DMS79 (cell line): ENCODE measurements at places on chromosomes 12 and 14.

DNA sequence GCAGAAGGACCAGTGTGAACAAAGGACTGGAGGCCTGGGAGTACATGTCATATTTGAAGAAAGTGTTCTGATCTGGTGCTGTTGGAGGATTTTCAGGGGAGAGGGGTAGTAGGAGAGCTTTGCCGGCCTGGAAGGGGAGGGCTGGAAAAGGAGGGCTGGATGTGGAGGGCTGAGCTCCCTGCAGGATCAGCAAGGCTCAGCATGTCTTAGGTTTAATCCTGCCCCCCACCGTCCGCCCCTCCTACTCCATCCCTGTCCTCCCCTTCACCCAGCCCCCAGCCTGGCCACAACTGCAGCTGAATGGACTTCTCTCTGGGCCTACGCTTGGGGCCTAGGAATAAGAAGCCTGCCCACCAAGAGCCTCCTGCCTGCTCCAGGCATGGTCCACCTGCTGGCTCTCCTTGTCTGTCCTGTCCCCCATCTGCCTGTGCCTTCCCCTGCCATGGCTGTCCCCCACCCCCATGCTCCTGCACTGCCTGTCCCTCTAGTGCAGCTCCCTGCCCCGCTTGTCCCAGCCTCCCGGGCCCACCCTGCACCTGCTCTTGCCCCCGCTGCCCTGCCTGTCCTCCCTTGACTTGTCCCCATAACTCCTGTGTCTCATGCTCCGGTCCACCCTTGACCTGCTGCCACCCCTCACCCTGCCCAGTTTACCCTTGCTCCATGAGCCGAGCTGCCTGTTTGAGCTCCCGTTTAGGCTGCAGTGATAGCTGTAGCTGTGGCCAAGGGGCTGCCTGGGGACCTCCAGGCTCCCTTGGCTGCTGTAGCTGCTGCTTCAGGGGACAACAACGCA lies 9.8 kb upstream of the RARG start:
- no peak for DNase-seq

DNA sequence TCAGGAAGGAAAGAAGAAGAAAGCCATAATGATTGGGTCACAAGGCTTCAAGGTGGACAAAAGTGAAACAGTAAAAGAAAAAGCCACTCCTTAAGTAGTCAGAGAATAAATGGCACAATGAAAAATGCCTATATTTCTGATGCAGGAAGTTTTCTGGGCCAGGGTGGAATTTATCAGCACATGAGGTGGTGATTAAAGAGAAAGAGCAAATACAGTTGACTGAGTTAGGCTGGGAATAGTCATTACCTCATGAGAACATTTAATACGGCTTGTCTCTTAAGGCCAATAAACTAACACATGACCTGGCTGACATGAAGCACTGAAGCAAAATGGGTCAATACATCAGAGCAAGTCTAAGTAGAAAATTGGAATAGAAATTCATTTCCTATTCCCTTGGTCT lies 499.7 kb downstream of the TMTC2 start:
- no peak for DNase-seq

DNA sequence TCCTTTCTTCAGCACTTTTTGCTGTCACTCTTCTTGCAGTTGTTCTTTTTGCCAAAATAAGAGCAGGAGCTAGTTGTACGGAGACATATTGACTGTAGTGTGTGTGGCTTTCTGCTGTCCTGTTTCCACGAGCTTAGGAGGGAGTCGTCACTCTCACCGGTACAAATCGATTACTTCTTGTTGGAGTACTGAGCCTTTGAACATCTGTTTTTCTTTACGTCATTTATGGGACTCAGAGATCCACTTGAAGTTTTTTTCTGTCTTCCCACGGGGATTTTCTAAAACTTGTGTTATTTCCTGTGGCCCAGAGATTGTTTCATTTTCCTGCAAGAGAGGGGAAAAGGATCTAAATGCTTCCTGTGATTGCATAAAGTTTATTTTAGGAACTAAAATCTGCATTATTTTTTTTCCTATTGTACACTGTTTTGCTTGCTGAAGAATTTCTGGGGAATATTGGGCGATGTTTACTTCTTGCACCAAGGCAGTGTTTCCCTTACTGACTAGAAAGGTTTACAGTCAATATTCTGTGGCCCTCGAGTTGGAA lies 199.8 kb upstream of the ARHGAP5 start:
- no peak for DNase-seq

- no peak for DNase-seq
These were observed 151.8 kb upstream of the FKBP4 start for GRCh38 chr12:2642896-2643425.

DNA sequence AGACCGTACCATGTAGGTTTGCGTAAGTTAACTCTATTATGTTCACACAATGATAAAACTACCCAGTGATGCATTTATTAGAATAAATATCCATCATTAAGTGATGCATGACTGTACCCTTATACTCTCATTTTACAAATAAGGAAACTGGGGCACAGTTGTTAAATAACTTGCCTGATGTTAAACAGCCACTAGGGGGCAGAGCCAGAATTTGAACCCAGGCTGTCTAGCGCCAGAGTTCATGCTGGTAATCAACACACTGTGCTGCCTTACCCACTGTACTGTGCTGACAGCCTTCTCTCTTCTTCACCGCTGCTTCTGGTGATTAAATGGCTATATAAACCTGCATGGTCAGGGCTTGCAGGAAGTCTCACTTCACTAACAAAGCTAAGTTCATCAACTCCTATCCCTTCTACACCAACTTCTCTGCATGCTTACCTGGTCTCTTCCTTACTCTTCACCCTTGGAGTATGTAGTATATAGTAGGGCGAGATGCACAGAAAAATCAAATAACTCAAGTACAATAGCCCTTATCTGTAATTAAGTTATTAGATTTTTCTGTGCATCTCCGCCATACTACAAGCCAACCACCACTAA lies 43.6 kb upstream of the APPL2 start:
- no peak for DNase-seq

- DNase-seq: no peak
These were observed 78.7 kb downstream of the SPTB start for GRCh38 chr14:64801046-64801445.

- peak; percentile 93 for DNase-seq
These were observed 58.2 kb downstream of the DHRS2 start for GRCh38 chr14:23694085-23694948.

DNA sequence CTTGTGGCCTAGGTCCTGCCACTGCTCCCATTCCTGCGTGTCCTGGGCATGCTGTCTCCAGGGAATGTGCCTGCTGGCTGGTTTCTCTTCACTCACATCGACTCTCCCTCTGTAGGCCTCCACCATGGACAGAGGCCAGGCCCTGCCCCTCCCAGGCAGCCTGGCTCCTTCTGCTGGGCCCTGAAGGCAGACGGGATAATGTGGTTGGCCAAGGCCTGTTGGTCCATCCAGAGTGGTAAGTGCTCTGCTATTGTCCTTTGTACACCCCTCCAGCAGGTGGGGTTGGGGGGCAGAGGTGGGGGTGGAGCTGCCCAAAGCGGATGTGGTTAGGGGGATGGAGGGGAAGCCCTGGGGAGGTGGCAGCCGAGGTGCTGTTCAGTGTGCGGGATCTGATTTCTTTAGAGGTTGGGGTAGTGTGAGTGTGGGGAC lies 9.5 kb upstream of the NR4A1 start:
- no peak for DNase-seq

DNA sequence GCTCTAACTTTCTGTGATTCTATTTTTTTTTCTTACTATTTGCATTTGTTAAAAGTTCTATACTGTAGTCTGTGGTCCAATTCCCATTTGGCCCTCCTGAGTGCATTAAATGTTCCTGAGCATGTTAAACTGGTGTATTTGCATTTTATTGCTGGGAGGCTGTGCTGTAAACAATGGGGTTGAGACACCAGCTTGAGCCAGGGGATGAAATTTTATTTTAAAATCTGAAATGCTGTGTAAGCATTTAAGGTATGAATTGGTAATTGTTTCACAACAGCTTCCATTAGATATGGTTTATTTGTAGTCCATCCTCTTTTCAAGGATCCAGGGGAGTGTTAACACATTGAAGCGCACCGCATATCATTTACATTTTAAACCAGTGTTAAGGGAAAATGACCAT lies 89.9 kb upstream of the RFX4 start:
- no peak for DNase-seq

DNA sequence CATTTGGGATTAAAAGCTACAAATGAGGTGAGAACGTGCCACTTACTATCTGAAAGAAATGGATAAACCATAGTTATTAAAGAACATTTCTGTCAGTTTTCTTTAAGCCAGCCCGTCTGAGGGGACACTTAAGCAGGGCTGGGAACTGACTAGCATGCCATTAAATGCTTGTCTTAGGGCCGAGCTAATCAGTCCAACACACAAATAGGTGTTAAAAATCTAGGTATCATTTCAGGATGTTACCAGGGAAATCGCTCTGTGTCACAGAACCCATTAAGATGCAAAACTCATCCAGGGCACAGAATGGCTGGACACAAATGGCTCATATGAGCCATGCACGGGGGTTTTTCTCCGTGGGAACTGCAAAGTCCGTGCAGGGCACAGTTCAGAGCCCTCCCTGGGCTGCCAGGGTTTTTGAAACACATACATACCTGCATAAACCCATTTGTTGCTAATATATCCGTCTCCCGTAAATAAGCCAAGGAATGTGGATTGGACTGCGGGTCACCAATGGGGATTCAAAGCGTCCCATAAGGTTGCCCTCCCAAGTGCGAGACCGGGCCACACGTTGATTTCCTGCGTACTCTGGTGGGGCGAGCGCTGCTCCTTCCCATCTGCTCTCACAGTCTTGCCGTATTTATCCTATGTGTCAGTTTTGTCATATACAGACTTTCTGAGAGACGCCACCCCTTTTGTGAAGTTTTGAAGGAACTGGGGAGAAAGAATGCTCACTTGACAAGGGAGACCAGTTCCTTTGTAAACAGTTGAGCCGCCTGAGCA lies 5.4 kb upstream of the GSC start:
- no peak for DNase-seq

DNA sequence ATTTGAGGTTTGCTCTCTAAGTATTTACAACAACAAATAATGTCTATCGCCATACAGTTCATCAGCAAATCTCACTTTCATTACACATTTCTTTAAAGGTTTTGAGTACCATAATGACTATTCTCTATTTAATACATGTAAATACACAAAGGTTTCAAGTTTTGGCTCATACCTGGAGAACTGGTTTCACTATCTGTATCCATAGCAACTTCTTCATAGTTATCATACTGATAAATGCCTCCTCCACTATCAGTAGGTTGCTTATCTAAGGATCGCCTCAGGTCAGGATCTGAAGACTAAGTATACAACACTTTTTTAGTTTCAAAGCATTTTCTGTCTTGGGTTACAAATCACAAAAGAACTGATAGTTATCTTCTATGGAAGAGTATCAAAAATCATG lies 21.4 kb downstream of the ZFC3H1 start:
- no peak for DNase-seq

- DNase-seq: no peak
These were observed 36.5 kb downstream of the GYS2 start for GRCh38 chr12:21568115-21568514.

- no peak for DNase-seq
These were observed 124.4 kb upstream of the RTL1 start for GRCh38 chr14:101027966-101028365.

DNA sequence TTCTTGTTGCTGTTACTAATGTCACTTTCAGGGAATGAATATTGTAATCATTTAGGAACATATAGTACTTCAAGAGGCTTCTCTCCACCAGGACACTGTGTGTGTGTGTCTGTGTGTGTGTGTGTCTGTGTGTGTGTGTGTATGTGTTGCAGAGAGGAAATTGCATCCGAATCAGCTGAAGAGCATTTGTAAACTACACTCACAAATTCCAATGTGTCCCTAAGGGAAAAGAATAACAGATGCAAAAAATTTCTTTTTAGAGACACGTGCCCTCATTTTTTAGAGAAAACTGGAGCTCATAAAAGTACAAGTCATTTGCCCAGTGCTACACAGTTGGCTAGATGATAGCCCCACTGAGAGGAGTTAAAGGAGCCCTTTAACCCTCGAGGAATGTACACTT lies 168.8 kb downstream of the ANO4 start:
- DNase-seq: no peak

DNA sequence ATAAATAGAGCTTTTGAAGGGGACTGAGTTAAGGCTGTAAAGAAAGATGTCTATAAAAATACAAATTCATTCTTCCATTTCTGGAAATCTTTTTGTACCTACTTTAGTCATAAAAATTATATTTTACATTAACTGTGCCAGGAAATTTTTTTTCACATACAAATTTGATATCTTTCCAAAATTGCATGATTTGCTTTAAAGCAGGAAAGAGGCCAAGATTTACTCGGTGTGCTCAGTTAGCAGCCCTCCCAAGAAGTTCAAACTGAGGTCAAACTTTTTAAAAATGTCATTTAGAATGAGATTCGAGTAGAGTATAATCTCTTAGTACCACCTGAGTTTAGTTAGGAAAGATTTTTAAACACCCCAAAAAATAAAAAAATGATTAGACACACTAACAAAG lies 173.2 kb upstream of the GRIP1 start:
- no peak for DNase-seq

- DNase-seq: no peak
These were observed 50.7 kb downstream of the PRIMA1 start for GRCh38 chr14:93737634-93738033.

DNA sequence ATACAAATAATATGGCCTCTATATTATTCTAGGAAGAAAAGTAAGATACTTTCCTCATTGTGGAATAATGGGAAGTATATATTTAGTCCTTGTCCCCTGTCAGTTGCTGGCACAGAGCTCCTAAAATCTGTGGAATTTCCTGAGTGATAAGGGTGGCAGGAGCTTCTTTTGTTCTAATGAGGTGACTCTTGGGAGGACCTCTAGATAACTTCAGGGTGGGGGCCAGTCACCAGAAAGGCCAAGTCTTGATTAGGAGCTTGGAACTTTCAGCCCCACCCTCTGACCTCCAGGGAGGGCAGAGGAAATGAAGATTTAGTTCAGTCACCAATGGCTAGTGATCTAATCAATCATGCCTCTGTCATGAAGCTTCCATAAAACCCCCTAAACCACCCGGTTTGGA lies 179.9 kb upstream of the PRICKLE1 start:
- DNase-seq: no peak

GRCh38 chr14:38137005-38137404 lies 70.7 kb upstream of the SSTR1 start:
- no peak for DNase-seq

DNA sequence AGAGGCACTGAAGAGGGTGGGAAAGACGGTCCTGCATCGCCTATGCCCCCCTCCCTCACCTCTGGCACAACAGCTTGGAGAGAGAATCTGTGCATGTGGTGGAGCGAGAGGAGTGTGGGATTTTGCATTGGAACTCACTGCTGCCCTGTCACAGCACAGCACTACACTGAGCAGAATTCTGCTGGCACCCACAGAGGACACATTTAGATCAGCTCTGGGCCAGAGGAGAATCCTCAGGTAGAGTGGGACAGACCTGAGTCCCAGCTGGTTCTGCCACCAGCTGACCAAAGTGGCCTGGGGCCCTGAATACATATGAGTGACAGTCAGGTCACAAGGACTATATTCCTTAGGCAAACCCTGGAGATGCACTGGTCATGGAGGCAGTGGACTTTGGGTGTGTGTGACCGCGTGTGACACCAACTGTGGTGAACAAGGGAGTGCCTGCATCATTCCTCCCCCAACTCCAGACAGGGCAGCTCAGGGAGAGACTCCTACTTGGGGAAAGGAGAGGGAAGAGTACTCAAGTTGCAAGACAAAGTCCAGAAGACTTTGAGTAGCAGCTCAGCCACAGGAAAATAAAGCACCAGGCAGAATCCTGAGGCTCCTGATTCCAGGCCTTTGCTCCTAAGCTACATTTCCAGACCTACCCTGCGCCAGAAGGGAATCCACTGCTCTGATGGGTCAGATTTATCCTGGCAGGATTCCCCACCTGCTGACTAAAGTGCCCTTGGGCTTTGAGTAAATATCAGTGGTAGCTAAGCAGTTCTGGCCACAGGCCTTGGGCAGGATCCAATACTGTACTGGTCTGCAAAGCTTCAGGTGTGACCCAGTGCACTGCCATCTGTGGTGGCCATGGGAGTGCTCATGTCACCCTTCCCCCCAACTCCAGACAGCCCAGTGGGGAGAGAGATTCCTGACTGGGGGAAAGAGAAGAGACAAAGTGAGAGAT lies 10.6 kb upstream of the ACOT1 start:
- DNase-seq: no peak
